ENCODE measurements at places on chromosomes 4 and X.

GRCh38 chr4:6427439-6428090 lies 44.8 kb downstream of the PPP2R2C start:
- no peak for DNase-seq

GRCh38 chrX:2654436-2655340 lies 36.4 kb upstream of the CD99 start:
- no peak for DNase-seq

- no peak for DNase-seq
Observed at GRCh38 chrX:2485789-2486345, 14.9 kb downstream of the DHRSX start.

GRCh38 chr4:165031436-165032211 lies at the start of gene TRIM60:
TSS of gene TRIM60 (plus strand) at chr4:165031999. CDS start at chr4:165040073, 8,074 bp downstream.
- DNase-seq: no peak

Data from stimulated activated CD4-positive, alpha-beta T cell treated with anti-CD3 and anti-CD28 coated beads, Interleukin-12 subunit alpha, Interleukin-12 subunit beta, amount 100 ng/mL, for 48 hours (primary cell).